ENCODE measurements at places on chromosomes 4 and X. TPM values are rescaled to one million over a fixed set of nuclear protein-coding genes. Genes with fewer than 3 reads are reported as not detected.

DNA sequence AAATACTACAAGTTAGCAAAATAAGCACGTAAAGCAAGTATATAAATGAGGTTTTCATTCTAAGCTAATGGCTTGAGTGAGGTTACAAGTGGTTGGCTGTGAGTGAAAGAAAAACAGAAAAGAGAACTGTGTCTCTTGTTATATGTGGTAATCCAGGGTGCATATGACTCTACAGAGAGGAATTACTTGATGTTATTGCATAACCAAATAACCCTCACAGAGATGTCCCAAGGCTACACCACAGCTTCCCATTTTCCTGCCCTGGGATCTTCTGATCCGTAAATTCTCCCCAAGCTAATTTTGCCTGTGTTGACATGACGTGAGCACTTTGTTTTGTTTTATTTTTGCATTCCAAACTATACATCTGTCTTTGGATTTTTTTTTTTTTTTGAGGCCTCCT lies 470.0 kb upstream of the INTU start:
- no peak for DNase-seq

- peak; percentile 73 for DNase-seq
Observed at GRCh38 chr4:87679449-87680169, 29.5 kb downstream of the DMP1 start.

TEX13C gene
- total RNA-seq = not detected

TREX2 gene
- total RNA-seq = 1.4 TPM

XAGE1B gene
- not detected for total RNA-seq
